ENCODE measurements at places on chromosomes 1 and 21.

GRCh38 chr1:3530086-3530925 is 75.8 kb downstream of the ARHGEF16 start:
- DNase-seq: no peak

DNA sequence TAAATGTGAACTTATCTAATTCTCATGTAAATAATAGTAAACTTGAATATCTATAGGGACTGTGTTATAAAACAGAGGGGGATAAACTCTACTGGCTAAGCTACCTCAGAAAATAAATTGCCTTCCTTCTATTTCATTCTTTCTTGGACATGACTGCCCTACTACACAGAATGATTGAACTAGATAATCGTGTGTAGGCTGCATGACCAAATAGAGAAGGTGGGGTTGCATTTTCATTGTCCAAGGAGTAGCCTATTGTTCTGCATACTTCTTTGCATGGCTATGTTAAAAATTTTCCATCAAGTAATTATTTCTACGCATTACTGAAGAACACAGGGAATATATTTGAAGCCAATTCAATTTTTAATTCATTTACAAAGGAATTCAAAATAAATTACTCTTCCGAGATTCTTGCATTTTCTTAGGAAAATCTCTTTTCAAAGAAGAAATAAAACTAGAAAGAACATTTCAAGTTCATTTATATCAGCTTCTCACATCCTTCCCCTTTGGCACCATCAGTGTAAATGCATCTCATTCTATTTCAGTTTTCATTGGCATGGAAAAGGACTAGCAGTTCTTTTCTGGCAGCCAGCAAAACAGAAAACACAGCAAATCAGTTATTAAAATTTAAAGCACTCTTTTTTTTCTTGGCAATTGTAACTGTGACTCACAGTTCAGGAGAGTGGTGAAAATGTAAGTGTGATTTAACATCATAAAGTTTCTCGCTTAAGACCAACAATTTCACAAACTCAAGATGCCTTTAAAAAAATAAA is 714.7 kb downstream of the NCAM2 start:
- no peak for DNase-seq

DNA sequence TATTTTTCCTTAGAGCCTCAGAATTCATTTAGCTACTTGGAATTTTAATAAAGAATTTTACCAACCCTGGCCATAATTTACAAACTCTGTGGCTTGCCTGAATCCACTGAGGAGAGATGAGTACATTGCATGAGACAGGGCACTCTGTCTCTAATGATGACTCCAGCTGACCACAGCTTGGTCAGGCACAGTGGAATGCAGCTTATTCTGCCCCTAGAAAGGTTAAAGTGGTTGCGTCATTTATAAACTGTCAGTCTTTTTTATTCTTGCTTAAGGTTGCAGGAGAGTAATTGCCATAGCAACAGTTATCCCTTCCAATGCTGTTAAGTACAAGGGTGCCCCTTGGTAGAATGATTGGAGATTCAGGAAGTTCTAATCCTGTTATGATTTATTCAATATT is 28.3 kb downstream of the PDE4B start:
- DNase-seq: no peak

GRCh38 chr1:154971341-154971998 is 923 bp upstream of the SHC1 start:
- no peak for DNase-seq

DNA sequence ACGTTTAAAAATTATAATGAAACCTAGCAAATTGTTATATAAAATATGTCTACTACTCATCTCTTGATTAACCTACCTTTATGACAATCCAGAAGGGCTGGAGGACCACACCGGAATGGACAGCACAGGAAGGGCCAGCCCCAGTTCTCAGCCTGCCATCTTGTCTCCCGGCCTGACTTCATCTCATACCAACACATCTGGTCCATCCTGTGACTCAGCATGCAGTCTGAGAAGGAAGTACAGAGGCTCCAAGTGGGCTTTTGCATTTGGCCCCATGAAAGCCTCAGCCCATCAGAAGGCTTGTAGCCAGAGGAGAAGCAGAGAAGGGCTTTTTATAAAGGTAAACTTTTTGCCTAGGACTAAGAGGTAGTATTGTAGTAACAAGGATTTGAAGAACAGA is 436.6 kb downstream of the MRPL39 start:
- no peak for DNase-seq

DNA sequence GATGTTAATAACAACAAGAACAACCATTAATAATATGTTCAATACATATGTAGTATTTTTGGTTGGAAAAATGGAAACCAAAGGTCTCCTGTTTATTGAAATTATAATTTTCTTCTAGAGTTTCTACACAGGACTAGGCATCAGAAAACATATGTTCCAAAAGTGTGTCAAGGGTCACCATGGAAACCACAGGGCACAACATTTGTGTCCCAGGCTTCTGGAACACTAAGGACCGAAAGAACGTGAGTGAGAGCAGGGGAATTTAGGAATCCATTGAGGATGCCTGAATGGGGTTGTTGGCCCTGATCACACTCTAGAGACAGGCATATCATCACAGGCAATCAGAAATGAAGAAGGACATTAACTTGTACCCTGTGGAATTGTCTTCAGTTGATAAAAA is 7.5 kb upstream of the CDC14A start:
- no peak for DNase-seq

DNA sequence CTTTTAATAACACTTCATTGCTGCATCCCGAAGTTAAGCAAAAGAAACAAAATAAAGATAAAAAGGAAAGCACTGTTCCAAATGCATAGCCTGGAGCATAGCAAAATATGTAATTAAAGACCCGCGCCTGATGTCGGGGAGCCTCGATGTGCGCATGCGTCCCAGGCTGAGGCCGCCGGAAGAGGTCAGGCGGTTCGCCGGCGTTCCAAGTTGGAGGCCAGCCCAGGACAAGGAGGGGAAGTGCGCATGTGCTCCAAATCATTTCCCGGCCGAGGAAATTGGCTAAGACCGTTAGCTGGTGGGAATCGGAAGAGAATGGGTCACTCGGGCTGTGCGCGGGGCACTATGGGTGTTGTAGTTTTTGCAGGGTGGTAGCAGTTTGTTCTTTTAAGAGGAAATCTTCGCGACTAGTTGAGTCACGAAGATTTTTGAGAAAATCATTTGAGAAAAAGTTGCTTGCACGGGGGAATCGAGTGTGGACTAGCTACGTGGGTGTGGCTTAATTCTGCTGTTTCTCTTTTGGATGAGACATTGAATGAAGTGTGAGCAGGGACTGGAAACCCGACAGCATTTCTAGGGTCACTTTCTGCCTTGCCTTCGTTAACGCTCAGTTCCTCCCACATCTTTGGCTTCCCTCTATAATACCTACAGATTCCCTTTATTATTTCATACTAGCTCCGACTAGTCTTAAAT is 31.0 kb upstream of the CD1D start:
- DNase-seq: peak; percentile 85

DNA sequence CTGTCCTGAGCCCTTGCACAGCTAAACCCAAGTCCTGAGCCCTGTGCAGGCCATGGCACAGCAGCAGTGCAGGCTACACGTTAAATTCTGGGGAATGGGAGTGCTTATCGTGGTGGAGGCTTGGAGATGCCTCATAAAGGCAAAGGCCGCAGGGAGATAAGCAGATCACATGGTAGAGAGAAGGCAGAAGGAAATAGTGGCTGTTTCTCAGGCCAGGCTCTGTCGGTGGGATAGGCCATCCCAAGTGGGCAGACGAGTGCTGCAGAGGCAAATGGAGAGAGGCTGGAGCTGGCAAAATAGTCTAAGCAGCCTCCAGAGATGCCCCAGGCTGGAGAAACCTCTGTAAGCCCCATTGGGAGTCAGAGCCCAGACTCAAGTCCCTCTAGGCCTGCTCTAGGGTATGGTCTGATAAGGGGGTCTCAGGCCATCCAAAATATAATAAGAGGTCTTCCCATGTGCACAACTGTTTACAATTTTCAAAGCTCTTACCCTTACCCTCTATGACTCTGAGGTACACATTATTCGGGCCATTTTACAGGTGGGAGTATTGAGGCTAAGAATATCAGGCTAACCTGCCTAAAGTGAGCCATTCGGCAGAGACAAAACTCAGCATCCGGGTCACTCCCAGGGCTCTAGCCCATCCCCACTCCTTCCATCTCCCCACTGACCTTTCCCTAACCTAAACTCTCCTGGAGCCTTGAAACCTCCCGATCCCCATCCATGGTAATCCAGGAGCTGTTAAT is 79.6 kb downstream of the NKAIN1 start:
- DNase-seq: no peak

DNA sequence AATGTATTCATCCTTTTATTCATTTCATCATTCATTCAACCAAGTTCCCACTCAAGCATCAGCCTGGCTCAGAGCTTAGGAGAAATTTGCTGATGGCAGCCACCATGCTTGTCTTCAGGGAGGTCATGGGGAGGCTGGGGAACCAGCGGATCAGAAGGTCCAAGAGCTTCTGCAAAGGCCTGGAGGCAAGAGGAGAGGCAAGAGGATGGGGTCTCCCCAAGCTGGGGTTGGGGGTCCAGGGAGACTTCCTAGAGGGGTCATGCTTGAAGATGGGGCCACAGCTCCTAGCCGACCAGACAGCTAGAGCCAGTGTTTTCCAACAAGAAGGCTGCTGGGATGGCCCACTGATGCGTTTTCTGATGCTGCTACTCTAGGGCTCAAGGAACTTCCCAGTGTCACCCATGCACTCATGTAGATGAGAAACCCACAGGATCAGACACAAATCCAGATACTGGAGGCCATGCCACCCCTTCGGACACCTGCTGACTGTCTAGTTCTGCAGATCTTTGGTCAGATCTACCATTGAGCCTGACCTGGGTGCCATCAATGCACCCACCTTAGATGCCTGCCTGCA is 315.2 kb downstream of the AJAP1 start:
- DNase-seq: no peak

DNA sequence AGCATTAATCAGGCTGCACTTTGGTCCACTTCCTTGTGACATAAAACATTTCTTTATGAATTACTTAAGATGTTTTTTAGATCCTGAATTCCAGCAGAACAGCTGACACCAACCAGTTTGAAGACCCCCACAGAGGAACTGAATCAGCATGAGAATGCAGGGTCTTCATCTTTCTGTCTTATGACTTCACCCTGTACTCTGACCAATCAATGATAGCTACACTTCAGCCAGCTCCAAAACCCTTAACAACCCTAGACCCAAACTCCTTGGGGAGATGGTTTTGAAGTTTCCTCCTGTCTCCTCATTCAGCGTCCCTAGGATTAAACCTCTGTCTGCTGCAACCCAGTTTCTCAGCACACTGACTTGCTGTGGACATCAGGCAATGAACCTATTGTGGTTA is 175.0 kb downstream of the CTH start:
- no peak for DNase-seq

DNA sequence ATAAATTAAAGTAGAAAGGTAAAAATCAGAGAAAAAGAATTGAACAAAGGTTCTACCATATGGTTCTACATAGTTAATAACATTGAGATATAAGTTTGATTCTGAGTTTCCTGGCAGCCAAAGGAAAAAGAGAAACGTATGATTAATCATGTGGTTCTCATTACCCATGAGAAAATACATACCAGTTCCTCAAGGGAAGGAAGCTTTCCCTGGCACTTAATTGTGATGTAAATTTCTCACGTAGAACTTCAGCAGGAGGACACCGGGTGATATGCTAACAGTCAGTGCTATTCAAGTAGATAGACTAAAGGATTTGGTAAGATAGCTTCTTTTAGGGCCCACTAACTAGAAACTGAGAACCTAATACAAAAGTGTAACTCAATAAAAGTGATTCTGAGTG is 218.5 kb downstream of the NFIA start:
- no peak for DNase-seq

DNA sequence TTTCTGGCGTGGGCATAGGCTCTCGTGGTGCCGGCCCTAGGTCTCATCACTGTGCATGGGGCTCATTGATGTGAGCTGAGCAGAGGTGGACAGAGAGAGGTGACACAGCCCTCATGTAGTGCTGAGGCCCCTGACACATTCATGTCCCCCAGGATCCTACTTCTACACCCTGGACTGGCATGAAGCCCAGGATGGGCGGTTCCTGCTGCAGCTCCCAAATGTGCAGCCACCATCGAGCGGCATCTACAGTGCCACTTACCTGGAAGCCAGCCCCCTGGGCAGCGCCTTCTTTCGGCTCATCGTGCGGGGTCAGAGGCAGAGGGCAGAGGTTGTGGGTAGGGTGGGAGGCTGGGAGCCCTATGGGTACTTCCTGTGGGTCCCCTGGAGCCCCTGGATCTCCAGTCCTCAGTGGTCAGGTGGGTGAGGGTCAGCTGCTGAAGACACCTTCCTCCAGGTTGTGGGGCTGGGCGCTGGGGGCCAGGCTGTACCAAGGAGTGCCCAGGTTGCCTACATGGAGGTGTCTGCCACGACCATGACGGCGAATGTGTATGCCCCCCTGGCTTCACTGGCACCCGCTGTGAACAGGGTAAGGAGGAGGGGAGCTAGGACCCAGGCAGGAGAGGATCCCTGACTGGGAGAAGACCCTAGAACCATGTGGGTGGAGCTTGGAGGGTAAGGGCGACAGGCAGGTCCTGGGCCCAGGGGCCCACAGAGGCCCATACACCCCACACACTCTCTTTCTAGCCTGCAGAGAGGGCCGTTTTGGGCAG is 6.1 kb downstream of the TIE1 start:
- no peak for DNase-seq

DNA sequence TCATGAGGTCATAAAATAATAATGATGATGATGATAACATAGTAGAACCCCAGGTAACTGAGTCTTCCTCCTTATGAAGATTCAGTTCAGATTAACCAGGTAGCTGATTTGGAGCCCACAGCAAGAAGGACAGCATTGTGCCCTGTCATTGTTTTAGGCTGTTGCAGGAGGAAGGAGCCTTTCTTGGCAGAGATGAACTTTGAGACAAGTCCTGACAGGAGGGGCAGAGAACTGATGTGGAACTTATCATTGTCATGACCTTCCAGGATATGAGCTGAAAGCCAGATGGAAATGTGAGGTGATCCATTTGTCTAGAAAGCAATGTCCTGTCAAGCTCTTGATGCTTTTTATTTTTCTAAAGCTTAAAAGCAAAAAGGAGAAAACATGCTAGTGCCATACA is 132.6 kb upstream of the COA6 start:
- DNase-seq: no peak

DNA sequence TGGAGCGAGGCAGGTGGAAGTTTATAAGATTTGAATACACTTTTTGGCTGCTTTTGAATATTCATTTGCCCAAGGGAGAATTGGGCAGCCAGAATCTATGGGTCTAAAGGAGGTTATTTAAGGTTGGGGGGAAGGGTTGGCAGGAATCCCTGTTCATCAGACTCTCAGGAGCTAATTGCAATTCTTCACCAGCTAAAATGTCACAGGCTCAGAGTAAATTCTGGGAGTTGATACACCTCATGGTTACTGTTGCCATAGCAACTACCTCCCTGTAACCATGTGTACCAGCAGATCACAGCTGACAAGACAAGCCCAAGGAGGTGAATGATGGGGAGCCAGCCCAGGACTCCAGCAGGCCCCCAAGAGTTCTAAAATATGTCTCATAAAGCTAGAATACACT is 75.5 kb downstream of the CAMK2N1 start:
- no peak for DNase-seq

GRCh38 chr1:219120624-219121544 is 52.8 kb upstream of the LYPLAL1 start:
- no peak for DNase-seq

All from activated CD4-positive, alpha-beta T cell treated with anti-CD3 and anti-CD28 coated beads, Interleukin-2, amount 50 U/mL, for 16 hours (primary cell).